Jurkat, Clone E6-1 (cell line): ENCODE measurements at places on chromosomes 3 and 15.

GRCh38 chr15:40986820-40987219, 33.5 kb downstream of the CHAC1 start:
- no peak for DNase-seq

DNA sequence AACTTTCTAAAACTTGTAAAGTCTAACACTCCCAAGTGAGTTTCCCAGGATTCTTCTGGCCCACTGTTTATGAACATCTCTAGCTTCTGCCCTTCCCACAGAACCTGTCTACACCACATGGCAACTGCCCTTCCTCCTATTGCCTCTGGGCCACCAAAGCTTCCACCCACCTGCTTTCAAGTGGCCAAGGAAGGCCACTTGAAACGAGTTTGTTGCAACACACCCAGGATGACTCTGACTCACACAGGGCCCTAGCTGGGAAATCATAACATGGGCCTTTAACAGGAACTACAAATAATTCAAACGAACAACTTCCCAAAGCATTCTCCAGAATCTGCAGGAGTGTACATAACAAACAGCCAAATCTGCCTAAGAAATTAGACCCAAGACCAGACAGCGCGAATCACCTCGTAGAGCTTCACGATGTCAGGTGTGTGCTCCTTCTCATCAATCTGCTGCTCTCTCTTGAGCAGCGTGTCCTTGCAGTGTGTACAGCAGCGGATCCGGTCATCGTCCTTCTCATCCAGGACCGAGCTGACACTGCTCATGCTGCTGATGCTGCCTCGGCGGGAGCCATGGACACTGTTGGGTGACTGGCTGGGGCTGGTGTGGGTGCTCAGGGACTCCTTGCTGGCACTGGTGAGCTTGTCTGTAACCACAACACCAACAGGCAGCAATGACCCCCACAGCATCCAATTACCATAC, 16.8 kb downstream of the RBSN start:
- DNase-seq, result no peak

GRCh38 chr3:190972840-190973270, 110.4 kb upstream of the GMNC start:
- no peak for DNase-seq

- DNase-seq, result no peak
Measured at GRCh38 chr3:24899901-24900603, 405.4 kb upstream of the THRB start.

- no peak for DNase-seq
Measured at GRCh38 chr15:76935620-76936019, 4.1 kb downstream of the RCN2 start.

DNA sequence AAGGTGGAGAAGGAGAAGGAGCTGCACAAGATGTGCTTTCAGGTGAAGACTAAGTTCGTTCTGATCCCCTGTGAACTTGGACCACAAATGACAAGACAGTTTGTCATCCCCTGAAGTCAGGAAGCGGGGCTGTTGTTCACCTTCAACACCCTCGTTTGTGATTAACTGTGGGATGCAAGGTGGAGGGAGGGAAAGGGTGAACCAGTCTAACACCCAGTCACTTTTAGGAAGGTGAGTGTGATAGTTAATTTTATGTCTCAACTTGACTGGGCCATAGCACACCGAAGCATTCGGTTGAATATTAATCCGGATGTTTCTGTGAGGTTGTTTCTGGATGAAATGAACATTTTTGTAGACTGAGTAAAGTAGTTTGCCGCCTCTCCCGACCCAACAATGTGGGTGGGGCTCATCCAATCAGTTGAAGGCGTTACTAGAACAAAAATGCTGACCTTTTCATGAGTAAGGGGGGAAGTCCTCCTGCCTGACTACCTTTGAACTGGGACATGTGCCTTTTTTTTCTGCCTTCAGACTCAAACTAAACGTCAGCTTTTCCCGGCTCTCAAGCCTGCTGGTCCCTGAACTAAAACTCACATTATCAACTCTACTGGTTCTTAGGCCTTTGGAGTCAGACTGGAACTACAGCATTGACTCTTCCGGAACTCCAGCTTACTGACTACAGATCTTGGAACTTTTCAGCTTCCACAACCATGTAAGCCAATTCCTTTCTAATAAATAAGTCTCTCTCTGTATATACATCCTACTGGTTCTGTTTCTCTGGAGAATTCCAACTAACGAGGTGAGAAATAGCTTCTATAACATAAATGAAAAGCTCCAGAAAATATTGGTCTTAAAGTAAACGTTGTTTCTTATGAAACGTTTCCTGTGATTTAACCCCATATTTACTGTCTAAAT, 264.0 kb upstream of the SLITRK3 start:
- no peak for DNase-seq

DNA sequence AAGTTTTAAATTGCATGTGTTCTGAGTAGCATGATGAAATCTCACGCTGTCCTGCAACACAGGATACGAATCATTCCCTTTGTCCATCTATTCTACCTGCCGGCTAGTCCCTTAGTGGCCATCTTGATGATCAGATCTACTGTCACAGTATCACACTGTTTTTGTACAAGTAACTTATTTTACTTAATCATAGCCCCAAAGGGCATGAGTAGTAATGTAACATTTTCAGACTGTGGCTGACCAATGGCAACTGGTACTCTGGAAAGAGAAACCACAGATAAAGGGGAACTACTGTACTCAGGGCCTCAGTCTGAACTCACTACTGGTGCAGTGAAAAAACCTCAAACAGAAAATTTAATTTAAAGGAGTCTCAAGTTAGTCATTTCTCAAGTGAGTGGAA, 127.3 kb upstream of the MRPL3 start:
- no peak for DNase-seq

DNA sequence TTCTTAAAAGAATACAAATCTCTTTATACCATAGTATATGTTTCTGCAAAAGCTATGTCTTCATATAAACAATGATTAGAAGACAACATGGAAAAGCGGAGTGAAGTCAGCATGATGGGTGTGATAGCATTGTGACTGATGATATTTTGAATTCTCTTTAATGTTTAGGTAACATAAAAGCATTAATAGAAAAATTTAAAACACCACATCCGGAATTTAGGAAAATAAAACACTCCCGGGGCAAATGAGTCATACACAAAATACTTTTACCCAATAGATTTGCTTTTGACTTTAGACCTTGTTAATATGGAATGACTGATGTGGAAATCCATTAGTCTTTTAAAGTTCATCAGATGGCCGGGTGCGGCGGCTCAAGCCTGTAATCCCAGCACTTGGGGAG, 134.7 kb downstream of the P3H2 start:
- DNase-seq, result no peak

DNA sequence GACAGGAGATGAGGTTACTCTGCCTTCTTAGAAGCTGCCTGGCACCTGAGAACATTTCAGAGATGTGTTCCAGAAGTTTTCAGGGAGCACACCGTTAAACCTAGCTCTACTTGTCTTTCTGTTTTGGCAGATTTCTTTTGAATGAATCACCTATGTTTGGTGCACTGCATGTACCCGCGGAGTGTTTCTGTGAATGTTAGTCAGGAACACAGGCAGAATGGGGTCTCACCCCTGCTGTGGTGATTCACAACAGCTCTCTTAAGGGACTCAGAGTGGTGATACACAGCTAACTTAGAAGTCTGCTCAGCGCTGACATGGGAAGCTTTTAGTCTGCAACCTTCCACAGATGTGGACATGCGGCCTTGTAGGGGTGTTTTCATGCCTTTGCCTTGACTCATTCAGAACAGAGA, 24.0 kb downstream of the TSEN2 start:
- DNase-seq, result no peak
